ENCODE measurements at places on chromosomes 3 and 15.

- no peak for DNase-seq
Measured at GRCh38 chr3:194194051-194194756, 58.3 kb downstream of the HES1 start.

- DNase-seq: no peak
Measured at GRCh38 chr15:92525758-92526245, 129.8 kb downstream of the FAM174B start.

DNA sequence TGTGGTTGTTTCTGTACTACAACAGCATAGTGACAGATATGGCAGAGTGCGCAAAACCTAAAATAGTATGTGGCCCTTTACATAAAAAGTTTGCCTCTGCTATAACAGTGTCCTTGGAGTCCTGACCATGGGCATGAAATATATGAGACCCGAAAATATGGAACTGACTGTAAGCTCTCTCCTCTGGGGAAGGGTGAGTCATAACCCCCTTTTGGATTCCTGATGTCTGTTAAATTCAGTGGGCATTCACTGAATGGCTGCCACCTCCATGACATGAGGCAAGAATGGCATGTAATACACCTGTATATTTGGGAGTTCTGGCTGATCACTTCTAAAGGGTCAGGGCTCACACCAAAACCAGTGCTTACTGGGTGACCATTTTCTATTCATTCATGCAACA is 6.1 kb downstream of the TBC1D2B start:
- no peak for DNase-seq

- DNase-seq: no peak
Measured at GRCh38 chr15:72685925-72686794, at the start of the genes BBS4 and HIGD2B. TSS of gene BBS4 (plus strand) at chr15:72686207. CDS start at chr15:72686228, 21 bp downstream. TSS of gene HIGD2B (minus strand) at chr15:72686182. CDS start at chr15:72676374, 9,808 bp downstream.

- DNase-seq: no peak
Measured at GRCh38 chr3:31404871-31405270, 127.9 kb upstream of the STT3B start.

DNA sequence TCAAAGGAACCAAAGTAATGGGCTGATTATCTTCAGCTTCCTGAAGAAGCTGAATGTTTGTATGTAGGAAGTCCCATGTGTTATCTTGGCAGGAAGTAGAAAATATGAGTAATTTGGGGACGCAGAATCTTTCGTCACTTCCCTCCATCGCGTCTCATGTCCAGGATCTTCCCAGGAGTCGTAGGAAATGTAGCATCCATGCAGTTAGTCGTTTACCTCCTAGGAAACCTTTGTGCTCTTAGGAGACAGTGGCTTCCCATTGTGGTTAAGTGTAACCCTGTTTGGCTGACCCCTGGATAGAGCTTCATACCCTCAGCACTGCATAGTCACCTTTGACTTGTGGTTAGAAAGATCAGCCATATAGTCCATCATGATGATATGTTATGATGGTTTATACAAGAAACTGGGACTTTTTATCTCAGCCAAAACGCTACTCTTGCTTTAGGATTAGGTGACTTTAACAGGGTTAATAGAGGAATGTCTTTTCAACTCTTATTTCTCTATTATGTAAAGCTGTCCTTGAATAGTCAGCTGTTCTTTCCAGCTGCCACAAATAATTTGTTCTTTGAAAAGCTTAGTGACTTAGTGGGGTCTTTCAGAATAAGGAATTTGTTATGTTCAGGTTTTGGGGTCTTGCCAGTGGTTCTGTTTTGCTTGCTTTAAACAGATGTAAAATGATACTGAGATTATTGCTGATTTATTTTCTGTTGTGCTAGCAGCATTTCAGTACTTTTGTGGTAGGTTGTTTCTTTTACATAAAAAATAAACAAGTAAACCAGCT is 92.2 kb downstream of the KLHL25 start:
- DNase-seq: no peak

- DNase-seq: no peak
Measured at GRCh38 chr15:57018151-57018550, 99.7 kb downstream of the TCF12 start.

- no peak for DNase-seq
Measured at GRCh38 chr3:159008401-159008800, 206.5 kb downstream of the MFSD1 start.

GRCh38 chr3:177983320-177983719 is 552.9 kb upstream of the KCNMB2 start:
- DNase-seq: no peak

DNA sequence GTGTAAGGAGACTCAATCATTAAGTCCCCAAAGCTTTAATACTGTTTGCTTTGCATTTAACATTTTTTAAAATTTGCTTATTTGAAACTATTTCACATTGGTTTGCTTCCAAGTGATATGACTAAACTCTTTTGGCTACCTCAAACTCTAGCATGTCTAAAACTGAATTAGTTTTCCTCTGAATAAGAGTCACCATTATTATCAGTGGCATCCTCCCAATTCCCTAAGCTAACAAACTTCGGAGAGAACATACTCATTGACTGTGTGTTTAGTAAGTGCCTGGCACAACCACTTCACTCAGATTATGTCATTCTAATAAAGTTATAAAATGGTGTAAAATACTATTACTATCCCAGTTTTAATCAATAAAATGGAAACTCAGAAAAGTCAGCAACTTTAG is 21.9 kb downstream of the ATOSA start:
- DNase-seq: no peak

DNA sequence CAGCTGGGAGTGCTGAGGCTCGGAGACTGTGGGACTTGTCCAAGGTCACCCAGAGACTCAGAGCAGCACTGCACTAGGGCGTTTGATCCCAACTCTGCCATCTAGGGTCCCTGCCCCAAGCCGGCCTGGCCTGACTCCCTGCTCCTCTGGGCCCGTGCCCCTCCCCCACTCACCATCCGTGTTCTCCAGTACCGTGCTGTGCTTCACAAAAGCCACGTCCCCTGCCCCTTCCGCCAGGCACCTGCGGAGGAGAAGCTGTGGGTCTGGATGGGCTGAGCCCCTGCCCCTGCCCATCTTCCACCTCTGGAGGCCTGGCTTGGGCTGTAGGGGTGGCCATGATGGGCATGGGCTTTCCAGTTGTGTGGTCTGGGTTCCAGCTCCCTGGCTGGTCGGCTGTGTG is 8.4 kb downstream of the MELTF start:
- DNase-seq: no peak

DNA sequence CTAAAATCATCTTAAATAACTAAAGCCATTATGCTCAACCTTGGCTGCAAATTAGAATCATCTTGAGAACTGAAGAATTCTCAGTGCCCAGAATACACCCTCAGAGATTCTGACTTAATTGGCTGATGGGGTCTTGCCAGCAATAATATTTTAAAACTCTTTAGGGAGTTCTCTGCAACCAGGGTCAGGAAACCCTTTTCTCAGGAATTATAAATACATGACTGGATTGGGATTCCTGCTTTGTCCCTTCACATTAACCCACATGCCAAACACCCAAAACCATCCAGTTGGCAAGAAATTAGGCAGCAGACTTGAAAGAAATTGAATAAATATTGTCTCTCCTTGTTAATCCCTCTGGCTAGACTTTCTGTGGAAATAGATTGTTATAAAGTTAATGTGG is 482.3 kb upstream of the NECTIN3 start:
- no peak for DNase-seq
